ENCODE measurements at places on chromosomes 2 and 18.

DNA sequence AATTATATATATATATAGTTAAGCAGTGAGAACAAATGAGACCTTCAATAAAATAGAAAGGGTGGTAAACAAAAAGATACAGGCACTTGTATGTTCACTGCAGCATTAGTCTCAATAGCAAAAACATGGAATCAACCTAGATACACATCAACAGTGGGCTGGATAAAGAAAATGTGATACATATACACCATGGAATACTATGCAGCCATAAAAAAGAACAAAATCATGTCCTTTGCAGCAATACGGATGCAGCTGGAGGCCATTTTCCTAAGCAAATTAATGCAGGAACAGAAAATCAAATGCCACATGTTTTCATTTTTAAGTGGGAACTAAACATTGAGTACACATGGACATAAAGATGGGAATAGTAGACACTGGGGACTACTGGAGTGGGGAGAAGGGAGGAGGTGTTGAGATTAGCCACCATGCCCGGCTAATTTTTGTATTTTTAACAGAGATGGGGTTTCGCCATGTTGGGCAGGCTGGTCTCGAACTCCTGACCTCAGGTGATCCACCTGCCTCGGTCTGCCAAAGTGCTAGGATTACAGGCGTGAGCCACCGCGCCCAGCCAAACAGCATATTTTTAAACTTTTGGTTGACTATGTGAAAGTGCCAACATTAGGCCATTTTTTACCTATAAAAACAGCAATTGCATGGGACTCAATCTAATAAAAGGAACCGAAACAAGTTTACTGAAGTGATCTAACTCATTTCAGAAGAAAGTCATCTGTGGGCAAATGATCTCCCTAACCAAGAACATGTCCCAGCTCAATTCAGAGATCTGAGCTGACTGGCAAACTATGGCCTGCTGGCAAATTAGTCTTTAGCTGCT lies 23.7 kb downstream of the ICA1L start:
- no peak for DNase-seq

GRCh38 chr18:24837066-24837465 lies 376.6 kb downstream of the HRH4 start:
- no peak for DNase-seq

DNA sequence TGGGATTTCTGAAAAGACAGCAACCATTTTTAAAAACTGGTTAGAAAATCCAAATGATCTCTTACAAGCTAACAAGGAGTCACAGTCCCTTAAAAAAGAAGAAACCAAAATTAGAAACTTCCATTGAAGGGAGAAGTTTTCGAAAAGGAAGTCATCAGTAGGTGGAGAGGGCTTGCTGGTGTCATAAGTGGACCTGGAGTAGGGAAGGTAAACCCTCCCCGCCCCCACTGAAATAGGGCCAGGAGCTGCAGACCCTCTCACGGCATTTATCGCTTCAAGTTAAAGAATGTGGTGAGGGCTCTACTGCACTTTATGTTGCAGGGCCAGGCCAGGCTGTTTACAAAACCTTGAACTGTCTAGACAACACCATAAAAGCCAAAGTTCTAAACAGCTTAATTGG lies 2.9 kb downstream of the HOXD11 start:
- DNase-seq = no peak

DNA sequence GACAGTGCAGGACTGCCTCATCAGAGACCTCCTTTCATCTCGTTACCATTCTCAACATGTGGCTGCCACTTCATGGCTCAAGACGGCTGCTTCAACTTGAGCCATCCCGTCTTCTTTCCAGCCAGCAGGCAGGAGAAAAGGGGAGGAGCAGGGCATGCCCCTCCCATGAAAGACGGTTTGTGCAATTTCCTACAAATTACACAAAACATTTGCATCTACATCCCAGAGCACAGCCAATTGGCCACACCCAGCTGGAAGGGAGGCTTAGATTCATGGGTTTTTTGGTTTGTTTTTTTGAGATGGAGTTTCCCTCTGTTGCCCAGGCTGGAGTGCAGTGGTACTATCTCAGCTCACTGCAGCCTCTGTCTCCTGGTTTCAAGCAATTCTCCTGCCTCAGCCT lies 11.8 kb downstream of the UCN start:
- DNase-seq = no peak

DNA sequence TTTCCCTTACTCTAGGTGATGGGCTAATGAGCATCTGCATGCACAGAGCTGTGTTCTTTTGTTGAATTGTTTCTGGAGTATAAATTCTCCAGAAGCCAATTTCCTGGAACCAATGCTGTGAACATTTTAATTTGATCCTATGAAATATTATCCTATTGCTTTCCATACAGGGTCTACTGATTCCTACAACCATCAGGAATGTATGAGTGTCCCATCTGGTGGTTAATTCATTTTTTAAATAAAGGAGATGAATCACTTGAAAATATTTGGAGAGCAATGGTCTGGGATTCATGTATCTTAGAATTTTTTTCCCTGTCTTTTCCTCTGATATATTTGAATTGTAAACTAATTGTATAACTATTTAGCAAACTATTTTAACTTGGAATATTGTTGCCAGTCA lies 14.0 kb downstream of the KIF5C start:
- no peak for DNase-seq

DNA sequence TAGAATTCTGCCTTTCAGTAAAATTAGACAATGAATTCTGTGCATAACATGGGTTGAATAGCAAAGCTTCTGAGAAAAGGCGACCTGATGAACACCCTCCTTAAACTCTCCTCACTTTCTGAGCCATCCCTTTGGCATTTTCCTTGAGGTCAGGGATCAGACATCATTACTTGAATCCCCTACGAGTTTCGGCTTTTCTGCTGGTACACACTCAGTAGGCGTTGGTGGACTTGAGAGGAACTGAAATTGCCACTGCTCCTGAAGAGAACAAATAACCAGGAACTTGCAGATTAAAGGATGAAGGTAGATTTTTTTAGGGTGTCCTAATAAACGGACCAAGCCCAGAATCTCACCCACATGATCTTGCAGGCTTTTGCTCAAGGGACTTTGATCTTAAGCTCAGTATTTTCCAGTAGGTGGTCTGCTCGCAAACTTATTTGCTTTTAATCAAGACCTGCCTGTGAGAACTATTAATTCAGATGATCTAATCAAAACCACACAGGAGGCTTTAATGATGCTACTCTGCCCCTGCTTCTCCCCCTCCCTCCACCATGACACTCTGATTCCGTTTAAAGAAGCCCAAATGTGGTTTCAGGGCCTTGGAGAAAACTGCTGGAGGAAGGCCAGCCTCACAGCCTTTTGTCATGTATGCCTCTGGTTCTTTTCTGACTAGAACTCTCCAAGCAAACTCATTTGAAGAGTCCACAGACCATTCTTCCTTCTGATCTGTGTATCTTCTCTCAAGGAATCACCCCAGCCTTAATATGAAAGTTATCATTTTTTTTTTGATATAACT lies 124.9 kb downstream of the PRKCE start:
- DNase-seq = no peak

- no peak for DNase-seq
Measured at GRCh38 chr2:151258121-151258520, 3.5 kb downstream of the RBM43 start.

- DNase-seq = no peak
Measured at GRCh38 chr2:28982381-28982950, 1.4 kb downstream of the TOGARAM2 start.

DNA sequence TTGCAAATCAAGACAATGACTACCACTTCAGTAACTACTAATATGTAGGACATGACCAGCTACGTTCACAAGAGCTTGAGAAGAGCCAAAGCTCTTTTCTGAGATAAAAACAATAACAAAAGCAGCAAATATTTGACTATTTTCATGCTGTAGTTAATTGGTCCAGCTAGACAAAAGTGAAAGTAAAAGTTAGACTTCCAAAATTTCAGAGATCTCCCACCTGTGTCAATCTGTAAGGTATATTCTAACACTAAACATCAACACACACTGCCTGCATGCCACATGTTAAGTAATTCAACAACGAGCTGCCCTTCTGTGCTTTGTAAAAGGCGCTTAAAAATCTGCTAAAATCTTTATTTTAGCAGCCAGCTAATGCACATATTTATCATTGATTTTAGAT lies 185.9 kb downstream of the SLC39A10 start:
- DNase-seq = no peak

- DNase-seq = no peak
Measured at GRCh38 chr2:74502147-74502719, 2.8 kb upstream of the LBX2 start.

DNA sequence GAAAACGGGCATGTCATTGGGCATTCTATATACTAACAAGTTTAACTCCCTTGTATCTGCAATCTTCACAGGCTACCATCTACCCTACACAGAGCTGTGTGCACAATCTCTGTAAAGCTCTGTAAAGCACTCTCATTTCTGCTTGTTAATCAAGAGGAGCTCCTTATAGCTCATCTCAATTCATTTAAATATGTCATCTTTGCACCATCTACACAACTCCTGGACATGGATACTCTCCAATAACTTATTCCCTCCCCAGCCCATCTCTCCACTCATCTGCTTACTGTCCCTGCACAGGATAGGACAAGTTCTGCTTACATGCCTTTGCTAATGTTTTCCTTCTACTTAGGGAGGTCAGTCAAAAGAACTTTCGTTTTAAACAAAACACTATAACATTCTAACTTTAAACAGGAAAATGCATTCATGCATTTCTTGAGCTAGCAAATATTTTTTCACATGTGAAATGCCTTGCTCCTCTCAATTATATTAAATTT lies 61.4 kb downstream of the DPP4 start:
- no peak for DNase-seq

DNA sequence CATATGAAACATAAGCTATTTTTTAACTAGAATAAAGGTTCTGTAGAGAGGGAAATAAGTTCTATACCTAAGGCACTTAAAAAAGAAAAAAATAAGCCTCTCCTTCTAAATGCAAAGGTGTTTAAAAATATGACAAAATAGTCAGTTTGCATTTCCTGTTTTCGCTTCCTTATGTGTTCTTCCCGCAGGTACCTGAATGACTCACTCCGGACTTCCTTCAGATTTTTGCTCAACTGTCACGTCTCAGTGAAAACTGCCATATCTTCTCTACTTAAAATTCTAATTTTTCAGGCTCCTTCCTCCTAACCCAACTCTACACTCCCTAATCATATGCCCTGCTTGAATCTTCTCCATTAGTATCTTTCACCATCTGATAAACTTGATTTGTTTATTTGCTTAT lies 1333.1 kb downstream of the LRP1B start:
- DNase-seq = no peak

- no peak for DNase-seq
Measured at GRCh38 chr2:181241366-181241765, 215.8 kb upstream of the ITGA4 start.

- no peak for DNase-seq
Measured at GRCh38 chr2:160651416-160652200, 158.0 kb upstream of the RBMS1 start.

DNA sequence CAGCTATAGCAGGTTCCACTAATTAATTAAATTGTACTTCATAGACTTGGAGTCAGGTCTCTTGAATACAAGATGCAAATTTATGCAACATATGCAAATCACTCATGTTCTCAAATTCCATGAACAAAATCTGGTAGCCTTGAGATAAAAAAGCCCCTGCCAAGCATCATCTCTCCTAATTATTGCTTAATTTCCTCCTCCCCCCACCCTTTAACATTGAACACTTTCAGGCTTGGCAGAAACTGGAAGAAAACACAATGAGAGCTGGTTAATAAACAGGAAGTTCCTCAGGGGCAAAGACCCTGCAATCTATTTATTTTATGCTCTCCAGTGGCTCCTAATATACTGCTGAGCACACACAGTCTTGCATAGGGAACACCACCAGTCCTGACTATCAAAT lies 35.6 kb upstream of the ACVR1 start:
- no peak for DNase-seq

DNA sequence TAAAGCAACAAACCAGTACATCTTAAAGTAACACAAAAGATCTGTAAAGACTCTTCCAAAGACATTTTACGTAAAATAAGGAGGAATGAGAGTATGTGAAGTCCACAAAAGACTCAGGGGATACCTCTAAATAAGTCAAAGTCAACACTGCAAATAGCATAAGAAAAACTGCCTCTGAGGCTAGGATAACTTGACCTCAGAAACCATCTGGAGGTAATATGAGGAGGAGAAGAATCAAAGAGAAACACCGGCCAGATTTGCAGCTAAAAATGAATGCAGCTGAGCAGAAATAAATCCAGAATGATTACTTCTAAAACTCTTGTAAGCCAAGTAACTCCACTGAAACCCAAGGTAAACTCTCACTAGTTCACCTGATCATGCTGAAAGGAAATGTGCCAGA lies 52.2 kb upstream of the ERMN start:
- no peak for DNase-seq

DNA sequence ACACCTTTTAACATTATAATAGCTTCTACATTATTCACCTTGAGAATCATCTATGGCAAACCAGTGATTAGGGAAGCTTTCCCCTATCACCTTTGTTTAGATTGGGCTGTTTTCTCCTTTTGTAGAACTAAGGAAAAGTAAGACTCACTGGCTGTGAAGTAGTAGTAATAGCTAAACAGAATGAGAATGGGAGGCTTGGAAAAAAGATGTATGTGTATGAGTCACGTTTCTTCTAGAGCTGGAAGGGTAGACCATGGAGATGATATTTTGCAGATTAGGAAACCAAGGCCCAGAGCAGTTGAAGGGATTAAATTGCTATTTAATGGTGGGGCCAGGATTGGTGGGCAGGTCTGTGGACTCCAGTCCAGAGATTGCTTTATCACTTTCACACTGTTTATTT lies 214.5 kb downstream of the MCFD2 start:
- no peak for DNase-seq

DNA sequence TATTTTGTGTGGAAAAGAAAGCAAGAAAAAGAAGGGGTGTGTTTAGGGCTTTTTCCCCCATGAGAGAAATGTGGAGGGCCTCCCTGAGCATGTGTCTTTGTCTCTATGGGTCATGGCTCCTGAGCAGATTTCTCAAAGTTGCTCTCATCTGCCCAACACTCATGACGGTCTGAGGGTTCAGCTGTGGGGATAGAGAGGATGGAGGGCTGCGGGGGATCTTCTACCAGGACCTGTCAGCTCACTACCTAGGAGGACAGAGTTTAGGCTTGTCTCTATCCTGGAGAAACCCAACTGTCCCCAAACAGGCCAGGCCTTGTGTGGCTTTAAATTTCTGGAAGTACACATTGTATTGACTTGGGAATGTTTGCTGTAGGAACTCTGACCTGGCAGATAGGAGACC lies 342.2 kb downstream of the MYCN start:
- DNase-seq = no peak

DNA sequence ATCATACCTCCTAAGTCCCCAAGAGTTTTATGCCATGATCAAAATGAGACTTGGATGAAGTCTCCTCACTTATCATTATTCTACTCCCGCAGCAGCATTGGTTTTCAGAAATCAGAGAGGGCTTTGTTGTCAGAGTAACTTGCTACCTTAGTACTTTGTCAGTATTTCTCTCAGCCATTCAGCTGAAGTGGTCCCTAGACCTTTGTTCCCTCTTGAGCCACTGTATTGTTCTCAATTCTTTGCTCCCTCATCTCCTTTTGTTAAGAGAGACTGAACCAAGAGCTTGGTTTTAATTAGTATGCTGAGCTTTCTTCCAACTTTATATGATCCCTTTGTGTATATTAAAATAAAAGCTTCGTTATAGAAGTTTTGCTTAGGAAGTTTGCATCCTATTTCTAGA lies 133.4 kb downstream of the DOCK10 start:
- DNase-seq = no peak
